ENCODE measurements at places on chromosomes 5 and 9. TPM values are rescaled to one million over a fixed set of nuclear protein-coding genes. Genes with fewer than 3 reads are reported as not detected.

The GABBR2 gene
- 3.2 TPM for polyA plus RNA-seq

The TCF7 gene
- polyA plus RNA-seq: 2.1 TPM

The LOX gene
- polyA plus RNA-seq: 228 TPM

The ARHGEF28 gene
- 8.8 TPM for polyA plus RNA-seq

The REEP2 gene
- 24.7 TPM for polyA plus RNA-seq

The ZNF658 gene
- 4.0 TPM for polyA plus RNA-seq

DNA sequence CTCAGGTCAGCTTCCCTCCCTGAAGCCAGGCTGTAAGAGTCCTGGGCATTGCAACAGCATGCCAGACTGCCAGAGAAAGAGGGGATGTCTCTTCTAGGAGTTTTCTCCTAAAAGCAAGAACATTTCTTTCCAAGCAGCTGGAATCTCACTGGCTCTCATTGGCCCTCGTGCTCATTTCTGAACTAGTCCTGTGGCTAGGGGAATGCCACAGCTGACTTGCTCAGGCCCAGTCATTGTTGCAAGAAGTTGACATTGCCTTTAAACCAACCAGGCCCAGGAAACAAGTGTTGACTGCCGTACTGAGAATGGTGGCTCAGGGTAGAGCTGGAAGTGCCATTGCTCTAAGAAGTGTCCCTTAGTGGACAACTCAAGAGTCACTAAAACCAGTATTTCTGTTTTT, 15.0 kb upstream of the CEP120 start:
- no peak for DNase-seq

DNA sequence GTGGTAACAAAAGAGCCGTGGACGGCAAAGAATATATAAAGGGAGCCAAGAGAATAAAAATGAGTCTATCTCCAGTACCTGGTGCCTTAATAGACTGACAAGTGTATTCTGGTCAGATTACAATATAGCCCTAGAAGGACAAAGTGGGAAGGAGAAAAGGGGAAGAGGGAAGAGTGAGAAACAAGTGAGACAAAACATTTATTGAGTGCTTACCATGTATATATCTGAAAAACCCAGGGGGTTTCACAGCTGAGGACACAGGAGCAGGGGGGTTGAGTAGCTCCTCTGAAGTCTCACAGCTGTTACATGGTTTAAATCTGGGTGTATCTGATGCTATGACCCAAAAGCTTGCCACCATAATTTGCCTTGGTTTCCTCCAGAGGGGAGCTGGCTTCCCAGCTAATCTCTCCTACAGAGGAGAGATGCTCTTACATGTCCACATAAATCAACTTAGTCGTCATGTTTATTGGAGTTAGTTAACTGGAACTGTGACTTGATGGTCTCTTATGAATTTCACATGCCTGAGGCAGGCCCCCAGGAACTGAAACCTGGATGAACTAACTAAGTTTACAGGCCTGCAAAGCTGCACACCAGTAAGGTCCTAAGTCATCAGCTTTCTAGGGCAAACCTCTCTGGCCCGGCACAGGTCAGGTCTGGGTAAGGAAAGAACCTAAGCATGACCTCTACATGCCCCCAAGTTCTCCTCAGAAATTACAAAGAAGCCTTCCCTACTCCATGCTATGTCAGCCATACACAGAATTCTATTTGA, 15.5 kb downstream of the SIL1 start:
- DNase-seq: no peak

GRCh38 chr9:70061776-70062175, 18.1 kb downstream of the MAMDC2 start:
- DNase-seq: no peak

DNA sequence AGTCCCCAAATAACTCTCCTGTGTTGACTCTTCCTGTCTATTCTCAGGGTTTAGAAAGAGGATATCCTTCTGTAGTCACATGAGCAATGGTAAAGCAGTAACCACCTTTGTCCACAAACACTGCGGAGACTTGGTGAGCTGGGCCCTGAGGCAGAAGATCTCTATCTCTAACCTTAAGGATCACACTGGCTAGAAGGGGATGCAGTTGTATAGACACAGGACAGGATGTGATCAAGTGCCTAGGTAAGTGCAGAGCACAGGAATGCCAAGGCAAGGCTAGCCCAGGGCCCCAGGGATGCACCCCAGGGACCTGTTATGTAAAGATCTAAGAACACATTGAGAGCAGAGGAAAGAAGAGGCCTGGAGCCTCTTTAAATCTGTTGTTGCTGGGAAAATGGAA, 610.5 kb downstream of the IRX1 start:
- DNase-seq: no peak

DNA sequence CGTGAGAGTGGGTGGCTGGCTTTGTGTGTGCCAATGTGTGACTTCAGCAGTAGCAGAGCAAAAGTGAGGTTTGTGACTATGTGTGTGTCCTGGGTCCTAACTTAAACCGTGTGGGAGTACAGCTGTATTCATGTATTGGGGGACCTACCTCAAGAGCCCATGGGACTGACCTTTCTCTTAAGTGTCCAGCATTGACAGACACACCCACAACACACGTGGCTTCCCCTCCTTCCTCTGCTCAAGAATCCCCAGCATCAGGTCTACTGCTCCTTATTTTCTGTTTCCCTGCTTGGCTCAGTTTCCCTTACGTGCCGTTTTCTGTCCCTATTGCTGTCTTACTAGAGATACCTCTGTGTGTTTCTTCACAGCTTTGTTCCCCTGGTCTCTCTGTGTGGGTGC, 616 bp downstream of the IL11RA start:
- no peak for DNase-seq

GRCh38 chr5:168893283-168893682, 314.1 kb upstream of the PANK3 start:
- no peak for DNase-seq

- no peak for DNase-seq
These were observed 28.5 kb upstream of the CSF1R start for GRCh38 chr5:150114773-150115408.

DNA sequence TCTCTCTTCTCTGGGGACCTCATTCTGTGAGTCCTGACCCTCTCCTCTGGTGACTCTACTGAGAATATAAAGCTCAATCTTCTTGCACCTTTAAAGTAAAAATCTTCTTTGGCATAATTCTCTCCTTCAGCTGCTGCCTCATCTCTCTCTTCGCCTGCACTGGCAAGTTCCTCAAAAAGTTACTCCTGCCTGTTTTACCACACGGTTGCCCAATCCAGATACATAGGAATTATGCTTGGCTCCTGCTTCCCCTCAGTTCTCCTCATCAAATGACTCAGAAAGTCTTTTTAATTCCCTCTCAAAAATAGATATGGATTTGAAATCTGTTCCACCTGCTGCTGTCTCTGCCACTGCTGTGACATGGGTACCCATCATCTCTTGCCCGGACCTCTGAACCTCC, 14.4 kb upstream of the HRCT1 start:
- DNase-seq: no peak

GRCh38 chr9:13364271-13365000, 84.9 kb upstream of the MPDZ start:
- no peak for DNase-seq

- no peak for DNase-seq
These were observed 26.9 kb downstream of the NEURL1B start for GRCh38 chr5:172667786-172668593.

GRCh38 chr5:76178913-76179312, 95.7 kb downstream of the SV2C start:
- DNase-seq: no peak

DNA sequence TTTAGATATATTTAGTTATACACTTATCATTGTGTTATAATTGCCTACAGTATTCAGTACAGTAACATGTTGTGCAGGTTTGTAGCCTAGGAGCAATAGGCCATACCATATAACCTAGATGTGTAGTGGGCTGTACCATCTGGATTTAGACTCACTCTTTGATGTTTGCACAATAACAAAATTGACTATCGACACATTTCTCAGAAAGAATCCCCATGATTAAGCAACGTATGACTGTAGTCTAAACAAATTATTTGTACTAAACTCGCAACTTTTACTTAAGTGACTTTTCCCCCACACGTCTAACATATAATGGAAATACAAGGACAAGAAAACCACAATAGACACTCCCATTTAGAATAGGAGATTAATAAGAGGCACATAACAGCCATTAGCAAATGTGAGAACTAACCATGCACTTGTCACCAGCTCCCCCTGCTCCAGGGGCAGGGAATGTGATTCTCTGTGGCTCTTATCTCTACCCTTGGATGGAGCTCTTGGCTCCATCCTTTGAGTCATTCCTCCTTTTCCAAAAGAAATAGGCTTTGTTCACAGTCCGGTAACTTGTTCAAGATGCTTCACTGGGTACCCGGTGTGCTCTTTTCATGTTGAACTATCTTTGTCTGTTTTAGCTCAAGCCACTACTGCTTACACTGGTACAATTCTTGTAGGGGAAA, 8.7 kb upstream of the B4GALT1 start:
- DNase-seq: no peak

- DNase-seq: no peak
These were observed 175.9 kb upstream of the MAP3K1 start for GRCh38 chr5:56639476-56639875.

- no peak for DNase-seq
These were observed 195.0 kb downstream of the FER start for GRCh38 chr5:108942701-108943100.

- no peak for DNase-seq
These were observed 83.3 kb downstream of the ZNF608 start for GRCh38 chr5:124663101-124663506.

- no peak for DNase-seq
These were observed 78.3 kb downstream of the CEP120 start for GRCh38 chr5:123344816-123345426.

DNA sequence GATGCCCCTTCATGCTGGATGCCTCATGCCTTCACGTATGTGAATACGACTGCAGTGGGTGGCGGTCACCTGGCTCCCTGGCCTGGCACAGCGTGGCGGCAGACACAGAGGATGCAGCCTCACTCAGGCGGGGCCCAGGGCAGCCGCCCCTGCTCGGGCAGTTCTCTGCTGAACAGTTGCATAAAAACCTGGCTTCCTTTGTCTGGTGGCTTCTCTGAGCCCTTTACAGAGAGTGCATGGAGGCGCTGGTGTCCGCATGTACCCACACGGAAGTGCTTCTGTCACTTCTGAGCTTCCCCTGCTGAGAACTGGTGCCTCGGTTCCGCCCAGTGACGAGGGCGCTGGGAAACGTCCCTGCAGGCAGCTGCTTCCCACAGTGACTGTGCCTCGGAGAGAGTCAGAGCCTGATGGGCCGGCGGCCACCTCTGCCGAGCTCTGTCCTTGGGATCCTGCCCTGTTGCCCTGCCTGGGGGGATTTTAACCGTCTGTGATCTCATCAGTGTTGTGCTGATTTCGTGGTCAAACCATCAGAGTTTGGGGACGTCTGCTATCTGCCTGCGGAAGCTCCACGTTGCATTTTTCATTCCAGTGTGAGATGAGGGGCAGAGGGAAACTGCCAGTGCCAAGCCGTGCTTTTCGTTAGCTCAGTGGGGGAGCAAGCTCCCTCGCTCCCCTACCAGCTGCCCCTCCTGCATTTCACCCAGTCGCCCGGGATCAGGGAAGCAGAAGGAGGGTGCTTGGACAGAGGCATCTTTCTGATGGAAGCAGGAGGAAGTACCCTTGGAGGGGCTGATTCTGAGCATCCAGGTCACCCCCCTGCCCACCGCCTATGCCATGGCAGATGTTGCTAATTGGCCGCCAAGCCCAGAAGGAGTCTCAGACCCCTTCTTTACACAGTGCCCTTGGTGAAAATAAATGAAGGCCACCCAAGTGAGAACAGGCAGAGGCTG, 153.0 kb upstream of the COL5A1 start:
- DNase-seq: no peak

DNA sequence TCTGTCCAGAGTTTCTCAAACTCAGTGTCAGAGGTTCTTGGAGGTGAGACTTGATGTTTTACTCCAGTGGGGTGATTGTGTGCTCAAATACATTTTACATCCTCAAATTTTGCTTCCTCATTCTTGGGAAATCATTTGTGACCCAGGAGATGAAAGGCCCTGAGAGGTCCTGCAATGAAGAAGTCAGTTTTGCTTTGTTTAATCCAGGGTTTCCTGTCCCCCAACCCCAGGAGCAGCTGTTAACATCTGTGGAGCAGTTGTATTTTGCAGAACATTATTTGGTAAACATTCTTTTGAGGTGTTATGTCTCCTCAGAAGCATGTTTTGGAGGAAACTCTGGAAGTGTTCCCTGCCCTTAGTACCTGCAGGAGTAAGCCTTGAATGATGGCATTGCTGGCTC, 59.8 kb downstream of the DAB2IP start:
- no peak for DNase-seq

DNA sequence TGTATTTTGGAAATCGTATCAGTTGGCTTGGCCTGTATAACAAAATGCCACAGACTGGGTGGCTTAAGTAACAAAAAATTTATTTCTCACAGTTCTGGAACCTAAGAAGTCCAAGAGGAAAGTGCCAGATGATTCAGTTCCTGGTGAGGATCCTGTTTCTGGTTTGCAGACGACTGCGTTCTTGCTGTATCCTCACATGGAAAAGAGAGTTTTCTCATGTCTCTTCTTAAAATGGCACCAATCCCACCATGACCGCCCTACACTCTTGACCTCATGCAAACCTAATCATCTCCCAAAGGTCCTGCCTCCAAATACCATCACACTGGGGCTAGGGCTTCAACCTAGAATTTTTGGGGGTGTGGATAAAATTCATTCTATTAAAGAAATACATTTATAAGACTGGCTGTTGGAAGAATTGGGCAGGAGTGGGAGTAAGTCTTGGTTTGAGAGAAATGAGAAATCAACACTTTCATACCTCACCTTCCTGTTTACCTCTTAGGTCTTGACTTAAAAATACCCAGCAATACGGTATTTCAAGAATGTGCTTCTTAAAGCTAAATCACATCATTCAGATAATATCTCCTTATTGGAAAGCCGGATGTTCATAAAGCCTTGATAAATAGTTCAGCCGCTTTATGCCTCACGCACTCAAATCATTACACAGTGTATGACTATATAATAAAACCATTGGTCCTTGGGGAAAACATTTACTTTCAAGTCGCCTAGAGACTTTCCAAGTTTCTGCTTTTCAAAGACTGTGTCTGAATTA, 28.7 kb downstream of the PTTG1 start:
- DNase-seq: no peak

GRCh38 chr5:74641735-74642542, 1.4 kb upstream of the ENC1 start:
- peak; percentile 62 for DNase-seq

DNA sequence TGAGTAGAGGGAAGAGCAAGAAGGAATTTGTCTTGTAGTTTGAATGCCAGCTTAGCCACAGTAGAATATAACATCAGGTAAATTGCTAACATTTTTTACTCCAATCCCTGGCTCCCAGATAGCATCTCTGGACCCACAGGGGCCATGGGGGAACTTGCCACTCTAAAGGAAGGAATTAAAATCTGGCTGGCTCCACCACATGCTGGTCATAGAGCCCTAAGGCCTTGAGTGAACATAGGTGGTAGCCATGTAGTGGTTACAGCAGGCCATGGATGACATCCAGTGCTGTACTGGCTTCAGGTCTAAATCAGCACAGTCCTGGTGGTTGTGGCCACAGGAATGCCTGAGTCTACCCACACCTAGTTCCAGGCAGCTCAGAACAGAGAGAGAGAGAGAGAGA, 109.9 kb upstream of the RGMB start:
- no peak for DNase-seq

DNA sequence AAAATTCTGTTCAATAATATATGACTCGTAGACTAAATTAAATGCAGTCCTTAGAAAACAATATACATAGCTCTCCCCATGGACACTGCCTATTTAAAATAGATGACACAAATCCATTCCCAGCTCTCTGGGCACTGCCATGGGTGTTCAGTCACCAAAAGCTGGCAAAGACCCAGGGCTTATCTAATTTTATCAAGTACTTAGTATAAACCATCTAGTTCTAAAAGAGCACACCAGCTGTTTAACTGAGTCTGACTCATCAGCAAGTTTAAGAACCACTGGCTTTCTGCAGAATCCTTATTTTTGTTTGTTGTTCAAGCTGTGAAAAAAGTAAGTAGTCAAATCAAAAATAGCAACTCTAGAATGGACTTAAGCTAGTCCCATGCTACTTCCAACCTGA, 107.6 kb downstream of the PLPP1 start:
- DNase-seq: peak; percentile 55
